RPMI7951 (cell line): ENCODE measurements at places on chromosomes 6 and 20. TPM values are rescaled to one million over a fixed set of nuclear protein-coding genes. Genes with fewer than 3 reads are reported as not detected.

DNA sequence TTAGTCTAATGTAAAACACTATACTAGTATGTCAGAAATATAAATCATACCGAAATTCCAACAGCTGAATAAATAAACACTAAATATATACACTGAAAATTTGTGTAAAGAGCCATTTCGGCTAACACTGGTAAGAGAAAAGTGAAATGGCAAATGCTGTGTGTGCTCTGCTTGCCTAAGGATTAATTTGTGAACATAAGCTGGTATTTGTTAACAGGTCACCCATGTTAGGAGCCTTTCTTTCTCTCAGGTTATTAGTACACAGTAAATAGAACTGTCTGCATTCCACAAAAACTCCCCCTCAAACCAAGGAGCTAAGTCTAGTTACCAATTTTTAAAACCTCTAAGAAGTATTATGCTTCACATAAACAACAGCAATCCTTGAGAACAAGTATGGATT, 27.0 kb downstream of the ELOVL5 start:
- DNase-seq = no peak

HLA-DRB1 gene
- 4.7 and 5.5 TPM in 2 replicates for total RNA-seq

DNA sequence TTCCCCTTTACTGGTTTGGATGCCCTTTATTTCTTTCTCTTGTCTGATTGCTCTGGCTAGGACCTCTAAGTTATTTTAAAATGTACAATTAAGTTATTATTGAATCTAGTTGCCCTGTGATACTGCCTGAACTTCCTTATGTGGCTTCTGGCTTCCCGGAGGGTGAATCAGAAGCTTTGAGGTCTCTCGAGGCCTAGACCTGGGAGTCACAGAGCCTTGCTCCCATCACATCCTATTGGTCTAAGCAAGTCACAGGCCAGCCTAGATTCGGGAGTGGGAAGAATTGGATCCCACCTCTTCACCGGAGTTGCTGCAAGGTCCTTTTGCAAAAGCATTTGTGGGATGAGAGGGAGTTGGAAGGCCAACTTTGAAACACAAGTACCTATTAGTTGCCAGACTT, 15.2 kb downstream of the BCAS4 start:
- peak; percentile 36 for DNase-seq

DNA sequence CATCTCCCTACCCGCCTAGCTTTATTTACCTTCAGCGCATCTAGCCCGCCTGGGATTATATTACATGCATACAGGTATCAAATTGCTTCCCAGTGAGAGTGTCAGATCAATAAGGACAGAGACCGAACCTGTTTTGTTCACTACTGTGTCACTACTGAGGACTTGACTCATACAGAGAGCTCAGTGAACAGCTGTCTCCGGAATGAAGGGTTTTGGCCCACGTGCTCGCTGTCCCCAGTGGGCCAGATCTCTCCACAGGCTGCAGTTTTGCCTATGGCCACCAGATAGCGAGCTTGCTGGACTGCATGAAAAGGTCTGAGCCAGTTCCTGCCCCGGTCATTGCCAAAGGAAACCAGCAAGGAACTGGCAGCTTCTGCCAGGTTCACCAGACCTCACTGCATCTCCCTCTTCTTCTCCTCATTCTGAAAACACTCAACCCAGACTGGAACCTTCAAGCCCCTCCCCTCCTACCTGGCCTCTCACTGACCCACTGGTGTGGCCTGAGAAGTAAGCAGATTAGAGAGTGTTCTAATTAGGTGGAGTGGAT, 150.8 kb downstream of the ZMYND8 start:
- DNase-seq = peak; percentile 79

- DNase-seq = no peak
These were observed 524.5 kb downstream of the BMP2 start for GRCh38 chr20:7291946-7292345.

DNA sequence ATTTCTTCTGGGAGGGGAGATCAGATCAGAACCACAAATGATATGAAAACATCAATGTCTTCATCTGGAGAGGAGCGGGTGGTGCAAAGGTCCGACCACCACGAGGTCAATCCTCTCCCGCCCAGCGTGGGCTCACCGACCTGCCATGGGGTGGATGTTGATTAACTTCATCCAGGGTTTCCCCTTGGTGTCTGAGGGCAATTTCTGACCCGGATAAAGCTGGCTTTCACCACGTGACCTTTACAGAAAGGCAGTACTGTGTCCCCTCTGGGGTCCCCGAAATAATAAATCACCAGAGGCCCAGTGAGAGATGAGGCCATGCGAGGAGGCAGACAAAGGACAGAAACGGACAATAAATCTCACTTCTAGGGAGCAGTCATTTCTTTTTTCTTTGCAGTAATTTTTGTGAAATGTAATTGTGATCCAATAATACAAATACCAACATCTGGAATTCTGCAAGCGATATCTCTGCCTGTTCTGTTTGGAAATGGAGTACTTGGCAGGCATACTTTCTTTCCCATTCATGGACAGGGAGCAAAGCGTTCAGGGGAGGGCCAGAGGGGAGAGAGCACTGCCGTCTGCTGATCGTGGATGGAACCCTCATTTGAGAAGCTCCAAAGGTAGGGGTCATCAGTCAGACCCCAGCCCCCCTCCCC, 55.1 kb upstream of the APCDD1L start:
- no peak for DNase-seq

DNA sequence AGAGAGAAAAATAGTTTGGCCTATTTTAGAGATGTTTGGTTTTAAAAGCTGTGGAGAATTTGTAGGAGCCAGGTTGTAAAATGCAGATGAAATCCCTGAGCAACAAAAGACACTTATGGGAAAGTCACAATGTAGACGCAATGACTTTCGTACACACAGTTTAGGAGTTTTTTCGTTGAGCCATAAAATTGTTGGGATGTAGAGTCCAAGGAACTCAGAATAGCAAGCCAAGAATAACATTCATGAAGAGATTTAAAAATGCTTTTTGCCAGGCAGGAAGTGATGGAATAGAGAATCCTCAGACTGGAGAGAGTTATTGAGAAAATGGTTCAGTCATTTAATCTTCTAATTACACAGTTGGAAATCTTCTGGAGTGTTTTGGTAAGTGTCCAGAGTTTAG, 11.5 kb upstream of the PROKR2 start:
- DNase-seq = no peak

DDO gene
- total RNA-seq = 5.5 and 6.0 TPM in 2 replicates

MUC22 gene
- not detected in 2 replicates for total RNA-seq

PRPH2 gene
- 1.8 and 2.5 TPM in 2 replicates for total RNA-seq

DNA sequence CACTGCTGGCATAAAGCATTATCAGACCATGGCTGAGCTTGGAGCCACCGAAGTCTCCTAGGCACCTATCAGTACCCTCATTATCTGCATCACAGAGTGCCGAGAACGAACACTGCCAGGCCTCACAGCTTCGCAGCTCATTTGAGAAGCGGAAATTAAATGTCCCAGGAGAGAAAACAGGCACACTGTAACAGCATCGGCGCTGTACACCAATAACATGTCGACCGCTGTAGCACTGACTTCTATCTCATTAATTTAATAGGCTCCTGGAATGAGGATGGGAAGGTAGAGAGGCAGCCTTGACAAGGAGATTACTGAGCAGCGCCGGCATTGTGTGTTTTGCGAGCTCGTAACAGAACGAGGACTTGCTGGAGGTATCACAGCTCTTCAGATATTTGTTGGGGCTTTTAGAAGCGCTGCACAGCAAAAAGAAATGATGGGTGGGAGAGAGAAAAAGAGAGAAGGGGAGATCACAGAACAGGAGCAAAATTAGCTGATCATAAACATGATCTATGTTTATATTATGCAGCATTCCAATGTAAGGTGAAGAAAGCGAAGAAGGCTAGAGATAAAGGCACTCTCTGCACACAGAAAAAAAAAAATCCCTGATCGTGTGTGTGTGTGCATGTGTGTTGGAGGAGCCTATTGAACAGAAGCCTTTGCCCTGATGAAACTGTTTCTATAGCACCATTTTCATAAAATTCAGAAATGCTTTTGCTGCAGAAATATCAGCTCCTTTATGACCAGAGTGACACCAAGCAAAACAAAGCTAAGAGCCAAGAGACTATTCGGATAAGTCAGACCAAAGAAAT, 29.2 kb downstream of the ID4 start:
- no peak for DNase-seq

EYS gene
- not detected in 2 replicates for total RNA-seq

- DNase-seq = no peak
These were observed 12.7 kb upstream of the PPP1R3G start for GRCh38 chr6:5072440-5072839.

- no peak for DNase-seq
These were observed 177.8 kb upstream of the MYLIP start for GRCh38 chr6:15950962-15951569.

GRCh38 chr6:31858707-31859106, 3.9 kb downstream of the NEU1 start:
- no peak for DNase-seq

SLC4A11 gene
- 0.60 and 0.68 TPM in 2 replicates for total RNA-seq

PPDPF gene
- 140 and 185 TPM in 2 replicates for total RNA-seq

GRCh38 chr6:152271776-152272464, 365.2 kb downstream of the SYNE1 start:
- peak; percentile 77 for DNase-seq

HLA-DQB1 gene
- not detected in 2 replicates for total RNA-seq

- DNase-seq = peak; percentile 25
These were observed 2.1 kb upstream of the TMEM151B start for GRCh38 chr6:44268095-44268628.

FAXC gene
- total RNA-seq = 1.8 and 4.3 TPM in 2 replicates

MOCS1 gene
- total RNA-seq = 8.7 and 10.6 TPM in 2 replicates

DNA sequence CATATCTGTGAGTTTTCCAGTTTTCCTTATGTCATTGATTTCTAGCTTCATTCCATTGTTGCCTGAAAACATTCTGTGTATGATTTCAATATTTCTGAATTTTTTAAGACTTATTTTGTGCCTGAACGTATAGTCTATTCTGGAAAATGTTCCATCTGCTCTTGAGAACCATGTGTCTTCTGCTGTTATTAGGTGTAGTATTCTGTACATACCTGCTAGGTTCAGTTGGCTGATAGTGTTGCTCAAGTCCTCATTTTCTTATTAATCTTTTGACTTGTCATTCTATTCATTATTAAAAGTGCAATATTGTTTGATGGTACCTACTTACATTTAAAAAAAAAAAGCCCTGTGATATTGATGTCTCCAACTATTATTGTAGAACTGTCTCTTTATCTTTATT, 869.8 kb upstream of the MAN1A1 start:
- no peak for DNase-seq

DNA sequence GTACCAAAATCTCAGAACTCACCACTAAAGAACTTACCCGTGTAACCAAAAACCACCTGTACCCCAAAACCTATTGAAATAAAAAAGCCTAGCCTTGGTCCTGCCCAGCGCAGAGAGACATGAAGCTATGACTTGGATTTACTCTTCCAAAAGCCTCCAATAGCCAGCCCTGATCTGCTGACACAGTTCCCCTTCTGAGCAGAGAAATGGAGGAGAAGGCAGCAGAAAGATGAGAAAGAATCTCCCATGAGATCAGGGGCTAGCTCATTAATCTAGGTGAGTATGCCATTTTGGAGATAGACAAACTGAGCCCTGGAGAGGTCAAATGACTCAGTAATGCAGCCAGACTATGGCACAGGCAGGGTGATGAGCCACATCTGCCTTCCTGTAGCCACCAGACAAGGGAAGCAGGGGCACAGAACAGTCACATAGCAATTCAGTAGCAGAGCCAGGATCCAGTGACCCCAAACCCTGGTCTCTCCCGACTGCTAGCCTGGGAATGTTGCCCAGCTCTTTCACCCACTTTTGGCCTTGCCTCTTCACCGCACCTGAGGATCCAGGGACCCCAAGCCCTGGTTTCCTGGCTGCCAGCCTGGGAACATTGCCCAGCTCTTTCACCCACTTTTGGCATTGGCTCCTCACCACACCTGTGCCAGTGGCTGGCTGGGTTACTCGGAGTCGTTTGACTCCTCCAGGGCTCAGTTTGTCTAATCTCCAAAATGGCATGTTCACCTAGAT, 7.2 kb upstream of the SDCBP2 start:
- no peak for DNase-seq

GRCh38 chr6:88662653-88663174, 300.7 kb downstream of the RNGTT start:
- DNase-seq = no peak

DNA sequence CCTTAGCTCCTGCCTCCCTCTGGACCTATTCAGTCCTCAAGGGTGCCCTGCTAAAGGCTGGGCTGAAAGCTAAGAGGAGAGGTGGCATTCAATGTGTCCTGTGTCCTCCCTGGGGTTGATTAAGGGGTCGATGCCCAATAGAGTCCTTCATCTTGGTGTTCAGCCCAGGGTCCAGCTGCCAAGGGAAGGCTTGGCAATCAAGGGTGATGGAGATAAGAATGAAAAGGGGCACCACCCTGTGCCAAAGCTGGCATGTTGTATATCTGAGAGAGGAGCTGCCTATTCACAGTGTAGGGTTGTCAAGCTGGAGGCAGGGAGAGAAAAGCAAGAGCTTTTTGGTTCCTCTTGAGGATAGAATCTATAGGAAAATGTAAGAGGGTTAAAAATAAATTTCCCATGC, 12.3 kb downstream of the C20orf173 start:
- no peak for DNase-seq

GSTA2 gene
- total RNA-seq = not detected in 2 replicates

- DNase-seq = peak; percentile 67
These were observed 1.5 kb downstream of the LEMD2 start for GRCh38 chr6:33787346-33787953.

GRCh38 chr20:58450254-58450653, 61.2 kb downstream of the VAPB start:
- DNase-seq = no peak

- DNase-seq = no peak
These were observed 100.9 kb downstream of the RNASET2 start for GRCh38 chr6:166855416-166855815.

DNA sequence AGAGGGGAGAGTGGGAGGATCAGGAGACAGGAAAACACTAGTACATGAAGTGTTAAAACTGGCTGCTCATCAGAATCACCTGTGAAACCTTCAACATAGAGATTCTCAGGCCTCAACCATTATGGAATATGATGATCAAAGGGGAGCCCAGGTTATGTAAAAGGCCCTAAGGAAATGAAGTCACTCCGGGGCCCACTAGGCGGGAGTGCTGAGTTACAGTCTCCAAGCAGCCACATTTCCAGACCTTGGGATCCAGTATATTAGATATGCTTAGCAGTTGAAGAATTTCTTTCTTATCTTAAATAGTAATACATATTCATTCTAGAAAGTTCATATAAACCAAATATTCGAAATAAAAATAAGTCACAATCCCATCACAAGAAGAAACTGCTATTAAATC, 476.3 kb downstream of the PRKN start:
- no peak for DNase-seq

DNA sequence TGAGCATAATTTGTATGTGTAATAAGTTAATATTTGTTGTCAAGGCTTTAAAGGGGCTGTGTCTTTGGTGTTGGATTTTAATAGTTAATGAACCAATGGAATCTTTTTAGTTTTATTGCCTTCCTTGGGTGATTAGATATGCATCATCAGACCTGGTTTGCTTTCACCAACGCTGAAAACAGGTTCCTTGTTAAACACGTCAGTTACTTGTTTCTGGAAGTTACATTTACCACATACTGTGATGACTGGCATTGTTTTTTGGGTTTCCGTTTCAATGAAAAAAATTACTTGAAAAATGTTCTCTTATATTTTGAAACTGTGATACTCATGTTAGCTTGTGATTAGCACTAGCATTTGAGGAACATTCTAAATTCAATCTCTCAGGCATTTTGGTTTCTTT, 58.6 kb upstream of the RNF144B start:
- DNase-seq = no peak

GRCh38 chr20:38007526-38007925, 25.7 kb downstream of the TTI1 start:
- no peak for DNase-seq

- no peak for DNase-seq
These were observed 5.9 kb downstream of the CNBD2 start for GRCh38 chr20:35974256-35974655.
